ENCODE measurements at places on chromosomes 16 and 17.

DNA sequence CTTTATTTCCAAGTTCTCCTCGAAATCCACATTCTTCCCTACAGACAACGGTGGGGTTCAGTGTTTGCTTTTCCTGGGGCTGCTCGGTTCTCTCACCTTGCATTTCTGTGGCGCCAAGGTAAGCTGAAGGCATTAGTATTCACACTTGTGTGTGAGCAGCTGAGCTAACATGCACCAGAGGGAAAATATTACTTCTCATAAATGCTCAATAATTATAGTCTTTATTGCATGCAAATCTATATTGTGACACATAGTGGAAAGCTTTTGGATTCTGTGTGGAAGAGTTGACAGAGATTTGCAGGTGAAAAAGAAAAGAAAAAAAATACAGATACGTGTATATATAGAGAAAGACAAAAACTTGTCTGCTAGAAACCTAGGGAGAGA, 411.8 kb downstream of the MAF start:
- no peak for DNase-seq

GRCh38 chr17:36017799-36018198, at the start of gene CCL23:
TSS of gene CCL23 (minus strand) at chr17:36017972. CDS start at chr17:36017897, 75 bp downstream.
- no peak for DNase-seq

- DNase-seq, result no peak
Observed at GRCh38 chr16:86207350-86207749, 303.0 kb upstream of the FOXF1 start.

- no peak for DNase-seq
Observed at GRCh38 chr17:44900894-44901293, 1.6 kb upstream of the EFTUD2 start.

DNA sequence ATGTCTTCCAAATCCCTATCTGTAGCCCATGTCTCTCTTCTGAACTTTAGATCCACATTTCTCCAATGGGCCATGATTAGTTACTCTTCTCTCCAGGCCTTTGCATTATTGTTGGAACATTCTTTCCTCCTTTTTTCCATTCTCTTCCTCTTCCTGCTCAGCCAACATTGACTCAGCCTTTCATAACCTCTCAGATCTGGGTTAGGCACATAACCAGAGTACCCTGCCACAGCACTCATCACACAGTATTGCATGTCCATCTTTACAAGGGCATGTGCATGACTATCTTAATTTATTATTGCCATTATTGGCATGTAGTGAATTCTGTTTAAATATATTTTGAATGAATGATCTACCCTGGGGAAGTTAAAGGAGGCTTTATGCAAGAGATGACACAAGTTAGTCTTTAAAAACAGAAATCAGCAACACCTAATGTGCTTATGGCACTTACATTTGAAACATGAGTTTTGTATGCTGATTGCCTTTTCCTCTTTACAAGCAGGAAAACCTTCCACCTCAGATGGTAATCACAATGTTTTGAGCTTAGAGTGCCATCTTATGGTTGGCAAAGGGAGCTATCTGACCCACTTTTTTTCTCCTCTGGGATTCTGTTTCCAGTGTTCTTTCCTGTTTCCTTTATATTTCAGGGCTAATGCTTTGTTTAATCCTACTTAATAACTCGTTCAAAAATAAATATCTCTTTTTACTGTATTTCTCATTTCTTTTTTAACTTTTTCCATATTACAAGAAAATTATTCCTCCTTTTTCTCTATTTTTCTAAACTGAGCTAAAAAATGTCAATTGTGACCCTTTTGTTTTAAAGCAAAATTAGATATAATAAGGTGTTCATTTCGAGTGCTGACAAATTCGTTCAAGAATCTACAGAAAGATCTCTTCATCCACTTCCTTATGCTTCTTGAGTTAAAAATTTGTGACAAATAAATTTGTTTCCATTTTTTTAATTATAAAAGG, 151.0 kb upstream of the RBL2 start:
- DNase-seq, result peak; percentile 24

- no peak for DNase-seq
Observed at GRCh38 chr17:58369214-58370031, 17.4 kb upstream of the SUPT4H1 start.

- DNase-seq, result no peak
Observed at GRCh38 chr16:10957771-10958482, 13.6 kb downstream of the CLEC16A start.

DNA sequence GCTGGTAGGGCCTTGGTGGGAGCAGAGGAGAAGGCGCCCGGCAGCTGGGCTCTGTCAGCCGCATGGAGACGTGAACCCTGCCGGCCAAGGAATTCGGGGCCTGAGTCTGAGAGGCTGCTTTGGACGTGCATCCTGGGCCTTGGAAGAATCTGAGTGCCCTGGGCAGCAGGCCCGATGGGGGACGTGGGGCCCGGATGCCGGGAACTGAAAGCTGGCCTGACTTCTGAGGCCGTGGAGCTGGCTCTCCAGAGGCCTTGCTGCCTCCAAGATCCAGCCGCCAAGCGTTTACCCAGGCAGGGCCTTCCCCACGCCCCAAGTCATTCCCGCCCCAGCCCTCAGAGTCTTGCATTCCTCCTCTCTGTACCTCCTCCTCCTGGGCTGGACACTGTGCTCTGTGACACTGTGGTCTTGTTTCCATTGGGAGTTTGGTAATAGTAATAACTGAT, 37.2 kb downstream of the NKD1 start:
- no peak for DNase-seq
